Pons (tissue), 1 donor: ENCODE measurements at places on chromosomes 3 and 15.

DNA sequence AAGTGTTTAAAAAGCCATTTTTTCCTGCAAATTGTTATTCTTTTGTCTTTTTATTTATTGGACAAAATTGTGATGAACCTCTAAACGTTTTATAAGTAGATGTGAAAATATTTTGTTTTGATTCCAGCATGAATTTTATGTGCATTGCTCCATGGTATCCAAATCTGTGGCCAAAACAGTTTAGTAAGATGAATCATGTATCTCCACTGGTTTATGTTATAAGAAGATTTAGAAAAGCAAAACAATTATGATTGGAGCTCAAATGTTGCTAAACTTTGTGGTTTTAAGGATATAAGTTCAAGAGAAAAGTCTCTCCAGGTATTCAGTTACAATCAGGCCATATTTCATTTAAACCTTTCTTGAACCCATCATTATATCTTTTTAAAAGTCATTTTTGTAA is 80.9 kb downstream of the NECTIN3 start:
- DNase-seq: no peak

DNA sequence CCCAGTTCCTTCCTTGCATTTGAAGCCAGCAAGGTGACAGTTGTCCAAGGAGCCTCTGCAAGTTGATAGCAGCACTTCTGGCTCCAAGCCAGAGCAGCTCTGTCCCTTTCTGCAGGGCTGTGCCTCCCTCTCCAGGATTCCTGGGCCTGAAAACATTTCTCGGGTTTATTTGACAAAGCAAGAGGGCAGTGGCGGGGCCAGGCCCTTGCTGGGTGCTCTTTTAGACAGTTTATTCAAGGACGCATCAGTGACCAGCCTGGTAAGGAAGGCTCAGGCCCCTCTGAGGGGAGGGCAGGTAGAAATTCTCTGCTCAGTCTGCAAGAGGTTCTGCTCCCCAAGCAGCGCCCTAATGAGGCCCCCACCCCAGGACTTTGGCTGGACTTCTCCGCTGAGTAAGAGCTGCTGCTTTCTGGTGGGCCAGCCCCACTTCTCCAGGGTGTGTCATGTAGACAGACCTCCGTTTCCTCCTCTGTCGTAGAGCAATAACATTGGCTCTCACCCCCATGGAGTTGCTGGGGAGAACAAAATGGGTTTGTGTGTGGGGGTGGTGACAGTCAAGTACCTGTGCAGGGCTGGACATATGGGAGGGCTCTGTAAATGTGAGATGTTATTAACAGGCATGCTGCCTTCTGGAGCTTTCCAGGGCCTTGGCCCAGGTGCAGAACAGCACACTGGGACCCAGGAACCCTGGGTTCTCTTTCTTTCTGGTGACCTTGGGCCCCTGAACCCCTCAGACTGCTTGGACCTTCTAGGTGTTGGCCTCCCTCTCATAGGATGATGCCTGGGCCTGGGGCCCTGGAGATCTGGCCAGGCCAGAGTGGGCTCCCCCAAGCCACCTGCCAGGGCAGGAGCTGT is 146.2 kb upstream of the TLE3 start:
- no peak for DNase-seq

DNA sequence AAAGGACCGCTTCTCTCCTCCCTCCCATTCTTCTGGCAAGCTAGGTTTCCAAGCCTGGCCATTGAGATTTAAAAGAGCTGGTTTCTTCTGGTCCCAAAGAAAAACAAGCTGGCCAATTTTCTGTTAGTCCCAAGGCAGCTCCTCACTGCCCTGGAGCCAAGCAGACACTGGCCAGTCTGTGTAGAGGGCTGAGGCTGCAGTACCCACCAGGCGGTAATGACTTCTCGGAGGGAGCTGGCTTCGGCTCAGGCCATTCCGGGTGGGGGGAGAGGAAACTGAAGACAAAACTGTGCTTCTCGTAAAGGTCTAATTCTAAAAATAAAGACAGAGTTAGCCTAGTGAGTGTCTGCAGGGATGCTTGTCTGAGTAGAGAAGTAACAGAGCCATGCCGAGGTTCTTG is 78.5 kb upstream of the SMAD3 start:
- DNase-seq: peak; percentile 33

DNA sequence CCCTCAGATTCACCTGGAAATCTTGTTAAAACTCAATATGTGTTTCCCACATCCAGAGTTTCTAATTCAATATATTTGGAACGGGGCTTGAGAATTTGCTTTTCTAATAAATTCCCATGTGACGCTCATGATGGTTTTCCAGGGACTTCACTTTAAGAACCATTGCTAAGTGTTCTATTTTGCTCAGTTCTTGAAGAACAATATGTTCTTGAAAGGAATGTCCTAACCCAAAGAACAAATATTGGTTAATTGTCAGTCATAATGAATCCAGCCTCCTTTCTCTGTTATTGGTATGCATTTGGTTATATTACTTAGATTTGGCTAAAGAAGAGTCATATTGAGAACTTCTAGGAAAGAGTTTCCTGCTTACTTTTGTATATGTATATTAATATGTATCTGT is 4.4 kb upstream of the PLSCR2 start:
- no peak for DNase-seq

DNA sequence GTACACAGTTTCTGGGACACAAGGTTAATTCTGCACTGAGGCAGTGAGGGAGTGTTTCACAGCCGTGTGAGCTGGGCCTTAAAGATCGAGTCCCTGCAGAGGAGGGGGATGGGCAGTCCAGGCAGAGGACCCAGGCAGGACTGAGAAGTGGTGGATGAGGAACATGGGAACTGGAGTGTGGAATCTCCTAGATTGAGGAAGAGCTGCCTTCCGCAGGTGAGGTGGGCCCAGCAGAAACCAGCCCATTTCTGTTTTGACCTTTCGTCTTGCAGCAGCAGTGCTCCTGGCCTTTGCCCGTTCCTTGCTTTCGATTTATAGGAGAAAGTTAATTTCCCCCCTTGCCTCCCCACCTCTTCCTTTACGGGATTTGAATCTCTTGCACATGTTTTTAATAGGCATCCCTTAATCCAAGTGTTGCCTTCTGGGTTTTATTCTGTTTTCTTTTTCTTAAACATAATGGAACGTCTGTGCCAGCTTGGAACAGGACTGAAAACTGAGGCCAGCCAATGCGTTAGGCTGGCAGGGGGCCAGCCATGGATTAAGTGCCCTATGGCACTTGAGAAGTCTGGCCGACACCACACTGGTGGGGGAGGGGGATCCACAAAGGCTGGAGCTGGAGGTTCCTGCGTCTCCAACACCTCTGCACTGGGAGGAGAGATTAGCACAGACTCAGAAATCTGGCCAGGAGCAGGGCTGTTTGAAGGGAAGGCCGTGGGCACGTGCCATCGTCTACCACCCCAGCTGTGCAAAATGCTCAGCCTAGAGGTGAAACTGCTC is 78.1 kb downstream of the AAGAB start:
- peak; percentile 14 for DNase-seq

DNA sequence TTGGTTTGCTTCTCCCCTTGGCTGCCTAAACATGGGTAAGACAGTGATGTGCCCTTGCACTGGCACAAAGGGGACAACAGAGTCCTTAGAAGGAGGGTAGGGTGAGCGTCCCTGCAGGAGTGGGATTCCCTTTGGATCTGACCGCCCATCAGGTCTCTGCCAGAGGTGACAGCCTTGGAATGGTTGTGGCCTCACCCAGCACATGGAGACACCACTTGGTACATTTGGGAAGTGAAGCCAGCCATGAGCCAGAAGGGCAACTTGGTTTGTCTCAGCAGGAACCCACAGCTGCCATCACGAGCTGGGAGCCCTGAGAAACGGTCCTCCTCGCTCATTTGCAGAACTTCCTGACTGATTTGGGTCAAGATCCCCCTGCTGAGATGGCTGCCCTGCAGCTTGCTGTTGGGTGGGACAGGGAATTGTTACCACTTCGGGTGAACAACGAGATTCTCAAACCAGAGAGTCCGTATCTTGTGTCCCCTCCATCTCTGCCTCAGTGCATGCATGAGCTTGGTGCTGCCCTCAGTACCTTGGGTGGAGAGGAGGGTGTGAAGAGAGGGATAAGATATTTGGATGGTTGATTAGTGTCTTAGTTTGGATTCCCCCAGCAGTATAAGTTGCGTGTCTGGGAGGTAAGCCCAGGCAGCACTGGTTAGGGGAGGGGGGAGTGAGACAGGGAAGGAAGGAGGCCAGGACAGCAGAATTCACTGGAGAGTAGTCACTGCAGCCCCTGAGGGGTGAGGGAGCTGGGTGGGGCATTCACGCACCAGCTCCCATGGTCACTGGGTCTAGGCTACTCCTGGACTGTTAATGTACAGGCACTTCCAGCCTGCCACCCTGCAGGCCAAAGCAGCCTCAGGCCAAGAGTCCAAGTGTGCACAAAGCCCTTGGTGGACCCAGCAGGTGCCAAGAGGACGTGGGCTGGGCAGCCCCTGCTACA is 168.8 kb upstream of the TOPAZ1 start:
- no peak for DNase-seq

DNA sequence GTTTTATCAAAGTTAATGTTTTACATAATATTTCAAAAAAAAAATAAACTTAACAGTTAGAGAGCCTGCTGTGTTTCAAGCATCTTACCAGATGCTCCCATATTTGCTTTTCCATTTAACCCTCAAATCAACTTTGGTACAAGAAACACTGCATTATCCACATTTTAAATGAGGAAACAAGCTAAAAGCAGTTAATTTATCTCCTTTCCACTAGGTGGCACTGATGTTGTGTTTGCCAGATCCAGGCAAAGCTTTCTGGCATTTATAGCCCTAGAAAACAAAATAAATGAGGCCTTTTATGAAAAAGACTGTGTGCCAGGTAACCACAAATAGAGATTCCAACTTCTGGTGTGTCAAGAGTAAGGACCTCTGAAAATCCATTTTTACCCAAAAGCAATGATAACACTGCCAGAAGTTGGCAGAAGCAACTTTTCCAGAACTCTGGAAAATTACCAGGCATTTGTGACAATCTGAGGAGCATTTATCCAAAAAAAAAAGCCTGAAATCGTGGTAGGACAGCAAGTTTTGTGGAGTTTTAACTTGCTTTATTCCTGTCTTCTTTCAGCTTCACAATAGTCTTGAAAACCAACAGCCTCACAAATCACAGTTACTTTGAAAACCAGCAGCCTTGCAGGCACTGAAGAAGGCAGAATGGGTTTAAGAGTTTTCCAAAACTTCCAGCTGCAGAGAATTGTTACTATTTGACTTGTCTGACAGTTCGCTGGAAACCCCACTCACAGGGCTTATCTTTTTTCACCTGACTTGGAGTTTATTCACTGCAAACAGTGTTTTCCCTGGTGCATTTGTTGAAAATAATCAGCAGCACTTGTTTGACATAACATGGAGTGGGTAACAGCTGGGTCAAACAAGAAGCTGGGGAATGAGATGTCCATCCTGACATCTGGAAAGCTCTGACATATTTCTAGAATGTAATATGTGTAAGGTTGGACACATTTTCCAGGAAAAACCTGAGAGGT is 9.2 kb downstream of the FAM162A start:
- peak; percentile 74 for DNase-seq

DNA sequence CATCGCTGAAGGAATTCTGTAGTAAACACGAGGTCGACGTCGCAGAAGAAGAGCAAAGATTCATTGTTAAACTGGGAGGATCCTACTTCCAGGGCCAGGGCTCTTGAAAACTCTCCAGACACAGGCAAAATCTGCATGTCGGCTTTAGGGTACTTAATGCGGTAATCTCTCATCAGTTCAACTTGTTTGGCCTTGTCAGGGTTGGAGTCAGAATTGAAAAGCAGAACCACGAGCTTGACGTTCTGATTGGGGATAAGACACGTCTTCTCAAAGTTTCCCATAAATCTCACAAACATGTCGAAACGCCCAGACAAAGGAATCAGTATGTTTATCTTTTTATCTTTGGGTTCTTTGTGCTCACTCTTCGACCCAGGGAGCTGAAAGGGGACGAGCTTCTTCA is 74.0 kb downstream of the CHSY1 start:
- DNase-seq: no peak

GRCh38 chr3:65521032-65521431 is 517.7 kb downstream of the MAGI1 start:
- DNase-seq: no peak

GRCh38 chr3:4655145-4656045 is 162.2 kb downstream of the ITPR1 start:
- DNase-seq: no peak

DNA sequence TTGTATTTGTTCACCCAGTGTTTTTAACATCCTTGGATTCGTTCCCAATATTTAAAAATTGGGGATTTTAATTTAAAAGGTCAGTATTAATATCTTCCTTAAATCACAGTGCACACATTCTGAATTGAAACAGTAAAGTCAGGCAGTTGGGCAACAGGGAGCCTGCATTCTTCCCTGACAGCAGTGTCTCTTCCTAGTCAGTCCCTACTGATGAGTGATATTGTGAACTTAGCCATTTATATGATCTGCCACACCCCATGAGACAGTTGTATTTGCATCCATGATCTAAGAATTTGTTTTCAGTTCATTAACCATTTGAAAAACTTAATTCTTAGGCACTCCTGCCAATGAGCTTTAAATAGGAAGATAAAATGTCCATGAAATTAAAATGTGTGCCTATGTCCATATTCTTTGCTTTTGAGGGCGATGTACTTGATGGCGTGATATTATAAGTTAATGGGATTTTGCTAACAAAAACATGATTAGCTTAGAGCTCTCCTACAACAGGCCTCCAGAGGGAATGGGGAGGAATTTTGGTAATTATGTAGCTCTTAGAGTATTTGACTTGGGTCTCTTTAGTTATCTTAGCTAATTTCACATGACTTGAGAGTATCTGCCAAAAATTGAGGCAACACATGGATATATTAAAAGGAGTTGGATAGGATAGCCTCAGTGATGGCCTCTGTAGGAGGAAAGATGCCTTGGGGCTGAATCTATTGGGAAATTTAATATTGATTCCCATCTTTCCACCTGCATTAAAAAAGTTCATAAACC is 219.3 kb downstream of the PTPRG start:
- DNase-seq: no peak

GRCh38 chr3:67083277-67083676 is 85.2 kb downstream of the KBTBD8 start:
- no peak for DNase-seq

- no peak for DNase-seq
Observed at GRCh38 chr3:55893045-55893664, 406.0 kb upstream of the WNT5A start.

DNA sequence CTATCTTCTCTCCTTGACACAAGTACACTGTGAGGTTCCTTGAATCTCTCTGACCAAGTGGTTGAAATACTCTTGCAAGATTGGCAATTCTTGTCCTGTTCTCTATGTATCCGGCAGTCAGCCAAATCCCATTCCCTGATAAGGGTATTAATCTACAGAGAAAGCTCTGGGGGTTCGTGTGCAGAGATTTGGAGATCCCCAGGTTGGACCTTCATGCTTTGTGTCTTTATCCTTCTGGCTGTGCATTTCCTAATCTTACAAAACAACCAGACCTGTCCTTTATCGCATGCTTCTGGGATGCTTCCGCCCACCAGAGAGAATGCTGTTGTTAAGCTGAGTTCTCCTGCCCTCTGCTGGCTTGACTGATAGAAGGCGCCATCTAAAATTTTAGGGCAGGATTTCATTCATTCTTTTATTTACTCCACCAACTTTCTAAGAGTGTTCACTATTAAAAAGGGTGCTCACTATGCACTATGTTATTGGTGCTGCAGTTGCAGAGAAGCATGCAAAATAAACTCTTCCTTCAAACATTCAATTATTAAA is 8.6 kb upstream of the SST start:
- peak; percentile 50 for DNase-seq

GRCh38 chr15:89673165-89673512 is 6.0 kb downstream of the PLIN1 start:
- no peak for DNase-seq
